ENCODE measurements at places on chromosomes 1 and 21.

DNA sequence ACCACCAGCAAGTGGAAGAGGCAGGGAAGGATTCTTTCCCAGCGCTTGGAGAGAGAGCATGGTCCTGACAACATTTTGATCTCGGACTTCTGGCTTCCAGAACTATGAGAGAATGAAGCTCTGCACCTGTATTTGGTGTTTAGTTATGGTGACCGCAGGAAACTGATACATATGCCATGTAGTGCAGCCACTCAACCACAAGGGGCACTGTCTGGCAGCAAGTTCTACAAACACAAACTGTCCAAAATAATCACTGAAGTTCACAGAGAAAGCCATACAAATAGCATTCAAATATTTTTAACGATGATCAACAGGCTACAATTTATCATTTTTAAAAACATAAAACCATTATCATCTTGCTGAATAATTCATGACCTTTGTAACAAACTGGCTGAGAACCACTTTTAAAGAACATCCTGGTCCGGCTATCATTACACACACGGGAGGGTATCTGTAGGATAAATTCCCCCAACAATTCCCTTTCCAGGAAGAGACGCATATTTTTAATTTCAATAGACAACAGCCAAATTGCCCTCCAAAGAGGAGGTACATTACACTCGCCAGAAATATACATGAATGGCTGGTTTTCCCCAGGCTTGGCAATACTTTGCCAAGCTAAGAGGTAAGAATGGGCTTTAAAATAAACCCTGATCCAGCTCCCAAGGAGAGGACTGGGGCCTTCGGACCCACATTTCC lies 9.2 kb upstream of the CBR3 start:
- peak; percentile 57 for DNase-seq

GRCh38 chr1:226304291-226304955 lies 4.5 kb downstream of the LIN9 start:
- no peak for DNase-seq

DNA sequence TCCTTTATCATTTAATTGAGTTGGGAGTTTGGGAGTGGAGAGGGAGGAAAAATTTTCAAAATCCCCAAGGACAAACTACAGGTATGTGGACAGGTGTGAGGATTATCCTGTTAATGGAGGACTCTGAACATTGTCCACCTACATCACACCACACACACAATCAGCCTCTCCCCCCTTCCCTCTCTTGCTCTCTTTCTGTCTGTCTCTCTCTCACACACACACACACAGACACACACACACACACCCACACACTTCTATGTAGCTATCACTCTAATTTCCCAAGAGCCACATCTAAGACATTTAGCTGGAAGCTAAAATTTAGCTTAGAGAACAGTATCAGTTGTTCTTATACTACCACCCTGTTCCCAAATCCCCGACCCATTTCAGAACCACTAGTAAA lies 1.5 kb downstream of the S100A8 start:
- DNase-seq = no peak

DNA sequence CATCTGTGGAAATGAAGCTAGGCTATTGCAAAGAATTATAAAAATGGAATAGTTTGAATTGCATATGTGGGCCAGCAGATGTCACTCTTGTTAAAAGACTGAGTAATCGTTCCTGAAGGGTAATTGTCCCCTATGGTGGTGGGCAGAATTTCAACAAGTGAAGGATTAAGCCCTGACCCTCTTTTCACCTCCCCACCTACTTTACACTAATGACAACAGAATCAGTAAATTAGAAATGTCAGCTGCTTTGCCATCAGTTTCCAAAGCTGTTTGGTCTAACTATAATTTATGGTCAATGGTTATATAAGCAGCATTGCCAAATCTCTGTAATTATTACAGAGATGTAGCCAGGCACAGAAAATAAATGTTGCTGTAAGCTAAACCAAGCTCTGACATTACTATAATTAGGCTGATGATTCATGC lies 898.6 kb downstream of the AMY1C start:
- peak; percentile 10 for DNase-seq

- DNase-seq = no peak
Observed at GRCh38 chr1:53073287-53073686, 11.3 kb downstream of the PODN start.

GRCh38 chr21:18403735-18404450 lies at the start of gene TMPRSS15:
Gene TMPRSS15, minus strand, starts transcription at chr21:18403785. Its CDS starts 163 bp downstream, at chr21:18403622.
- DNase-seq = no peak

- DNase-seq = no peak
Observed at GRCh38 chr1:86396498-86396890, 371 bp upstream of the ODF2L start.

DNA sequence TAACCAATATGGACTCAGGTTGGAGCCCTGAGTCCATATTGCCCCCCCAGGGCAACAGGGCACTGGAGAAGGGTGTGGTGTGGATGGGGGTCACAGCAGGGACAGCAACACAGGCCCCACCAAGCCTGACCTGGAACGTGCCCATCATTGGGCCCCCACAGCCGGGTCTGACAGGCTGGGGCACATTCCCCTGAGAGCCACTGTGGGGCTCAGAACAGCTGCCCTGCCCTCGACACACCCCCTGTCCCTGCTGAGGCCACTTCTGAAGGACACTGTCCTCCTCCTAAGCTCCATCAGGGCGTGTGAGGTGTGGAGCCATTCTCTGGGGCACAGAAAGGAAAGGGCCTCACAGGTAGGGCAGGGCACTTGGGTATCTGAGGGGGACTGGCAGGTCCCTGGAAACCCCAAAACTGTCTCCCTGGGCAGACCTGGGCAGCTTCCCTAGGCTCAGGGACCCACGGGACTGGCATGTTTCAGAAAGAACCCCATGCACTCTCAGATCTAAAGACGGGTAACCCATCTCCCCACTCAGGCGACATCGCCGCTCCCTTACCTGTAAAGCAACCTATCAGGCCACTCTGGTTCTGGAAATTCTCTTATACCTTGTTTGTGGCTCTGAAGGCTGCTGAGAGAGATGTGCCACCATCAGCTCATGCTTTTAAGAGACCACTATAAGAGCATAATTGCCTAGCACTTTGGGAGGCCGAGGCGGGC lies 95.5 kb downstream of the DMRTB1 start:
- DNase-seq = no peak

DNA sequence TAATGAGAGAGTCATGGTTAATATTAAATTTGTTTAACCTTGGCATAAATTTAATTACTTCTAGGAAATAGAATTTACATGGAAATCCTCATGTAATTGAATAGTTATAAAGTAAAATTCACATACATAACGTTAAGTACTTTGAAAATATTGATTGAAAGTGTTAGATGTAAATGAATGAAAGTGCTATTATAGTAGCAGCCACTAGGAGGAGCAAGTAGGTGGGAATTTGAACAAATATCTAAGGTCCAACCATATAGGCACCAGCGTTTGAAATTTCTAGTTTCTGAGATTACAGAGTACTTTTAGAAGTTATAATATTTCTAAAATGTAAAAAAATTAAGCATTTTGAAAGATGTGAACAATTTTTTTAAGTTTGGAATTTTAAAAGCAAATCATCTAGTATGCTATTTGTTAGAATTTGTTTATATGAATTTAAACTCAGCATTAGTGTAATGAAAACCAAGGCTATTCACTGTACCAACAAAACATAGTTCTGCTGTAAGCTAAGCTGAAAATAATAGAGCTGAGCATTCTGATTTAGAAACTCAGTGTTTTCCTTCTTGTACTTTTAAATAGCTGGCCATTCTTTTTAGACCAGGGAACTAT lies 3.3 kb downstream of the B3GALT2 start:
- peak; percentile 88 for DNase-seq

All from pons (tissue), 1 donor.